ENCODE measurements at places on chromosomes 3 and 15.

- DNase-seq = no peak
These were observed 200.8 kb upstream of the GADL1 start for GRCh38 chr3:31095255-31095654.

DNA sequence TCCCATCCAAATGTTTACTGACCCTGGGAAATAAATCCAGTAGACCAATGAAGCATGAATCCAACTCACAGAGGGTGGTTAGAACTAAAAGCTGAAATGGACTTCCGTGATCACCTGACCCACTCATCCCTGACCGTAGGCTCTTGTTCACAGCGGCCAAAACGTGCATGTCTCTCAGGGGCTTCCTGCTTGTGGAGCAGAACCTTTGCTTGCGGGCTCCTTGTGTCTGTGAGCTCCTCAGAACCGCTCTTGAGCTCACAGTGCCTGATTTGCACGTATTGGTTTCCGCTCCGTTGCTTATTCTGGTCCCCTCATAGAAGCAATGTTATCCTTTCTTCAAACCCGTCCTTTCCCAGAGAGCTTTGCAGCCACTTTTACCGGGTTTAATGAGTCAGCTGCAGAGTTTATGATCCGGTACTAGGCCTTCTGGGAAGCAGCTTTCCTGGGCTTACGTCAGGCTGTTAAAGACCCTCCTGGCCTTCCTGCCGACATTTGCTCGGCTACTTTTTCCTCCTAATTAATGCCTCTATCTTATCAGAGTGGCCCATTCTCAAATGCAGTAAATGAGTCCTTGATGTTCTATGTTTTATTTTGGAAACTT lies 35.4 kb downstream of the LIPC start:
- no peak for DNase-seq

GRCh38 chr15:65761210-65761926 lies 30.7 kb downstream of the DENND4A start:
- no peak for DNase-seq

- DNase-seq = no peak
These were observed 8.8 kb downstream of the EAF1 start for GRCh38 chr3:15436246-15436645.

DNA sequence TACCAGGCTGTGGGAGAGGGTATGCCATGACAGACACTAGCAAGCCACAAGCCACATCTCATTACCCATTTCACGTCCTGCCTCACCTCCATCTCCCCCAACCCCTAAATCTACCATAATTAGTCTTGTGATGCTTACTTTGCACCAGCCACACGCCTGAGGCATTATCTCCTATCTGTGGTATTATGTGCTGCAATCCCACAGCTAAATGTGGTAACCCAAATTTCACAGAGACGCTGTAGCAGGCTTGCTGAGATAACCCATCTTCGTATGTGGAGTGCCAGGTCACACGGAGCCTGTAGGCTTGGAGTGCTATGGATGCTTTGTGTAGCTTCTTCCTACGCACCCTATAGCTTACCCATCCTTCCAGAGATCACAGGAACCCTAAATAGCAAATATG lies 256.7 kb upstream of the KCNH8 start:
- DNase-seq = no peak

- DNase-seq = peak; percentile 23
These were observed 818 bp downstream of the SLC4A7 start for GRCh38 chr3:27483117-27484014.

DNA sequence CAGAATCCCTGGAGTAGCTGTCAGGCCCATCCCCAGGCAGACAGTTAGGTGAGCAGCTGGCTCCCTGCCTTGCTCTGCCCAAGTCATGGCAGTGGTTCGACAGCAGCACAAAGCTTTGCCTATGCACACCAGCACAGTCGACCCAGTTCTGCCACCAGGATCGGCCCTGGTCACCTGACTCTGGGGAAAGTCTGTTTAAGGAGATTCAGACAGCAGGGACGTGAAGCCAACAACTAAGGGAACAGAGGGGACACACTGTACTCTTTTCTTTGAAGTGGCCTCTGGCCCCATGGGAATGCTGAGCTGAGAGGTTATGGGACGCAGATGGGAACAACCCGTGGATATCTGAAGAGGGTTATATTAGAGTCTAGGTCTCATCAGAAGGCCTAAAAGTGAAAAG lies 134.8 kb downstream of the CHDH start:
- DNase-seq = no peak

DNA sequence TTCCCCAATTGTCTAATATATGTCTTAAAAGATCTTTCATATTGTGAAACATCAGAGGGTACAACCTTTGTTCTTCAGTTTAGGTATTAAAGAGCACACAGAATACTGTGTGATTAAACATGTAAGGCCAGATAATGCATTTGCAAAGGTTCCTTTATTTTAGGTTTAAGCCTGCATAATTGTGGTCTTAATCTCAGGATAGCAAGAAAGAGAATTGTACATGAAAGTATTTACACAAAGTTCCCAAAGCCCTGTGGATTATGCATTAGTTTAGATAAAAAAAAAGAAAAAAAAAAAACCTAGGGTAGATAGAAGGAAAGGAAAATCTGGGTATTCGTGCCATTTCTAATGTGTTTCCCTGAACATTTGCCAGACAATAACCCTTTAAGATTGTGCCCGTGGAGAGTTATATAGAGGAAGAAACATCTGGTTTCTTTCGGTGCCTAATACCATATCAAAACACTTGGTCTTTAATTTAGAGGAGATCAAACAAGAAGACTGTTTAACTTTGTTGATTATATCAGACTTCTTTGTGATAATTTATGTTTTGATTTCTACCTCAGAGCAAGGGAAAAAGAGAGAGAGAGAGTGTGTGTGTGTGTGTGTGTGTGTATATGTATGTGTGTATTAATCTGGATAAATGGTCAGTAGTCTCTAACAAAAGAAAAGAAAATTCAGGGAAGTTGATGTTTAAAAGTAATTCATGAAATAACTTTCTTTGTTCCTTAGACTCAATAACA lies 139.6 kb upstream of the CGNL1 start:
- DNase-seq = no peak
